Hematopoietic multipotent progenitor cell treated with erythropoietin and hydrocortisone succinate and interleukin-3 and kit ligand, for 4 days (in vitro differentiated cells): ENCODE measurements at places on chromosomes 1 and 21.

GRCh38 chr1:232905331-232906034 is 44.9 kb upstream of the NTPCR start:
- DNase-seq, result peak; percentile 51

DNA sequence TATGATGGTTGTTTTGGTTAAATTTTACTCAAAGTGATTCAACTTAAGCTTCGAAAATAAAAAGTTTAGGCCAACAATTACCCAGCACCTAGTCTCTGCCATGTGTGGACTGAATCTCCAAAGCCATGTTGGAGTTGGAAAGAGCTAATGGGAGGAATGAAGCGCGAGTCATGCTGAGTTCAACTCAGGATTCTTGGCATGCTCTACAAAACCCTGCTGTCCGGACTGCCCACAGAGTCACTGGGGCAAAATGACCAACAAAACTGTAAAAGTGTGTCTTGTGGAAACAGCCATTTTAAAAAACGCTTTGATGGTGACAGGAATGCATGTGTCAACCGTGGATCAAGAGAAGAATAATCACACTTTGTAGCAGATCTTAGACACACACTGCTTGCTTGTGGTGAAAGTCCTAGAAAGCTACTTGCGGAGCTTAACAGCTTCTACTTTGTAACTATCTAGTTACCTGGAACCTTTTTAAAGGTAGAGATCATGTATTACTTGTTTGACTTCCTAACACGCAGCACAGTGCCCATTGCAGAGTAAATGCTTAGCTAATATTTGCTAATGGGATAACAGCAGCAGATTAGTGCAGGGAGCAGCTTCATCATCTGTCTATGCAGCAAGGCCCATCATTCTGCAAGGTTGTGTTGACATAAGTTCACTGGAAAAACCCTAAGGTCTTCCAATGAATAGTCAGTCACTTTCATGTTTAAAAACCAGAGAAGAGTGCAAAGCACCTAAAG is 7.0 kb upstream of the GBP6 start:
- DNase-seq, result no peak

GRCh38 chr1:221234791-221235190 is 355.5 kb downstream of the HLX start:
- no peak for DNase-seq

- DNase-seq, result no peak
Observed at GRCh38 chr1:3070644-3071564, 1.9 kb downstream of the PRDM16 start.

GRCh38 chr1:225602590-225603206 is 50.2 kb downstream of the ENAH start:
- DNase-seq, result no peak

DNA sequence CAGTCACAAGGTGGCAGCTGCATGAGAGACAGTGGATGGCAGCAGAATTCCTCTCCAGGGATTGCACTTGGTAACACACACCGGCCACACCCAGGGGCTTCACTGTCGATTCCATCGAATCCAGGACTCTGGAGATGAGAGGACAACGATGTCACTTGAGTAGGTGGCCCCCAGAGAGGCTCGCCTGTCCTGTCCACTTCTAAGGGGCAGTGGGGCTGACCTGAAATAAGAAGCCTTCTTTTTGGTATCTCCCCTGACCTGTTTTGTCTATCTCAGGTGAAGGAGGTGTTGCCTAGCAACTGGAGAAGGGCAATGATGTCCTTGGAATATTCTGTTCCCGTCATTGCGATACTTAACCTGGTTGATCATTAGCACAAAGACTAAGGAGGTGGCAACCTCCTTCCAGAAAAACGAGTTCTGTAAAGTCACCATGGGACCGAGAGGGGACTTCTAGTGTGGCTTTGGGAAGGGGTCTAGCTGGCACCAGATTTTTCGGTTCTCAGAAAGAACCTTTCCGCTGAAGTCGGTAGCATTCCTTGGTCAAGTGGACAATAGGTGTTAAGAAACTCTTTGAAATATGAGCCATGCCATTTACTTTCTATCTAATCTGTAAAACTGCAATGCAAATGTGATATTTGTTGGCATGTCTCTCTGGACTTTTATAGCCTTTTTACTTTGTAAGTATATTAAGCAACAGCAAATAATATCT is 85.2 kb upstream of the TMPRSS2 start:
- DNase-seq, result no peak

DNA sequence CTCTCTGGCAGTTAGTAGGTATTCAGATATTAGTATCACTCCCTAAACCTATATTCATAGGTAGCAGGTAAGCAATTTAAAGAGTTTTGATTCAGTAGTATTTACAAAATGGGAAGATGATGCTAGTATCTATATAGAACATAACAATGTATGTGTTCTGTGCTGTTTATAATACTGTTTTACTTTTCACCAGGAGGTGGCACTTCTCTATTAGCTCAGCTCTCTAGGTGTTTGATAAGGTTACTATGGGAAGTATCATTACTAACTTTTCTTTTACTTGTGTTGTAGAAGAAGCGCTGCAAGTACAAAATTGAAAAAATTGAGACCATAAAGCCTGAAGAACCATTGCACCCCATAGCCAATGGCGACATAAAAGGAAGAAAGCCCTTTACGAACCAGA is 49.4 kb upstream of the FASLG start:
- peak; percentile 68 for DNase-seq

DNA sequence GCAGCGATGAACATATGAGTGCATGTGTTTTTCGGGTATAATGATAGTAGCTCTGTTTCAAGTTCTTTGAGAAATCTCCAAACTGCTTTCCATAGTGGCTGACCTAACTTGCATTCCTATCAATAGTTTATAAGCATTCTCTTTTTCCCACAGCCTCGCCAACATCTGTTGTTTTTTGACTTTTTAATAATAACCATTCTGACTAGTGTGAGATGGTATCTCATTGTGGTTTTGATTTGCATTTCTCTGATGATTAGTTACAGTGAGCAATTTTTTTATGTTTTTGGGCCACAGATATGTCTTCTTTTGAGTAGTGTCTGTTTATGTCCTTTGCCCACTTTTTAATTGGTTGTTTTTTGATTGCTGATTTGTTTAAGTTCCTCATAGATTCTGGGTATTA is 10.6 kb upstream of the RUNX1 start:
- DNase-seq, result no peak

GRCh38 chr1:111602302-111602701 is 17.3 kb upstream of the RAP1A start:
- DNase-seq, result no peak
